Left colon (tissue), 2 donors: ENCODE measurements at places on chromosomes 16 and 17. TPM values are rescaled to one million over a fixed set of nuclear protein-coding genes. Genes with fewer than 3 reads are reported as not detected.

The TP53TG3D gene
- not detected for total RNA-seq

The CD19 gene
- 0.64 TPM for total RNA-seq

The IL21R gene
- total RNA-seq: 0.40 TPM

The G6PC1 gene
- 0.50 TPM for total RNA-seq

The DPEP2 gene
- total RNA-seq: 2.5 TPM

The RPL26 gene
- total RNA-seq: 1,236 TPM

The USH1G gene
- total RNA-seq: not detected

The CEP295NL gene
- total RNA-seq: 1.3 TPM

The TSNAXIP1 gene
- 0.75 TPM for total RNA-seq

The ZSCAN10 gene
- total RNA-seq: not detected

The EMP2 gene
- 111 TPM for total RNA-seq

The GPR142 gene
- not detected for total RNA-seq
